ENCODE measurements at places on chromosomes 3 and 15.

GRCh38 chr3:95434491-95434890, 1371.6 kb downstream of the NSUN3 start:
- H3K4me3 ChIP-seq: no peak overlapping the region
- H3K36me3 ChIP-seq: no peaks in the 10 kb centered on the region
- H3K27me3 ChIP-seq: no peaks in the 10 kb centered on the region
- H3K27ac ChIP-seq: no peak overlapping the region
- no peak for ATAC-seq

DNA sequence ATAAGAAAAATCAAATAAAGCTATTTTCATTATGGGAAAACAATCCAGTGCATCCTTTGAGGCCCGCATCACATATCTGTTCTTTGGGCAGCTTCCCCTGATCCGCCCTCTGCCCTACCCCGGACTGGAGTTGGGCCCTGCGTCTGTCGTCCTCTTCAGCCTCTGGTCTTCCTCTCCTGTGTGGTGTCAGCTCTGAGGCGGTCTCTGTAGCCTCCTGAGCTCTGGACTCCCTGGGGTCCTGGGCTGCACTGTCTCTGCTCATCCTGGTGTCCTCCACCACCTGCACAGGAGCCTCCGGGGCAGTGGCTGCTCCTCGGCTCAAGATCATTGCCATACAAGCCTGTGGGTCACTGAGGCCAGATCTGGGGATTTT, 7.4 kb upstream of the SNX22 start:
- peaks cover 48% of the 10 kb centered on the region for H3K4me1 ChIP-seq
- H3K36me3 ChIP-seq: peaks cover 22% of the 10 kb centered on the region
- ATAC-seq: no peak
- peak overlapping the region; percentile 63 for H3K4me3 ChIP-seq

DNA sequence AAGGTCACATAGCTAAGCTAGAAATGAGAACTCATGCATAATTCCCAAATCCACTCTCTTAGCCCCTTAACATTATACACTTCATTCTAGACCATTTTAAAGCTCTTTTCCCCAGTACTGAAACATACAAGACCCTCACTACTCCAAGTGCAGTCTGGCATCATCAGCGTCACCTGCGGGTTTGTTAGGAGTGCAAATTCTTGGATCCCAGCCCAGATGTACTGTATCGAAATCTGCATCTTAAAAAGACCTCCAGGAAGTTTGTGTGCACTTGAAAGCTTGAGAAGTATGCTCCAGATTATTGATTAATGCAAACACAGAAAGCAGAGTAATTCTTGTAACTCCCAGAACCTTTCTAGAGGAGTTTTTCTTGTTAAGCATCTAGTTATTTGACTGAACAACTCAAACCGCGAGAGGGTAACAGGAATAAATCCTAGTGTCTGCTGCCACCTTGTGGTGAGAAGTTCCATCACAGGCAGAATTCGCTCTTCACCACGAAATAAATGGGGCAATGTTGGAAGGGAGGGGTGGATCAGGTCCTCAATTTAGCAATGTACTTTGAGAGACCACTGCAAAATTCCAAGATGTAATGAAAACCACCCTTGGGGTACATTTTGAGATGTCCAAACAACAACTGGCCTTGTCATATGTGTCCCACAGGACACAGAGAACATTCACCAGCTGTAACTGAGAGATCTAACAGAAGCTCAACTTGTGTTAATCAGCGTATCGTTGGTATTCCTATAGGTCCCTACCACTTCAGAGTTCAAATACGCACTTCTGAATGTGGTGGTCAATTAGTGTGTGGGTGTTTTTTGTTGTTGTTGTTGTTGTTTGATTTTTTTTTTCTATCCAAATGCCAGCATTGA, 583 bp upstream of the C3orf49 start:
- H3K36me3 ChIP-seq: peaks cover 5% of the 10 kb centered on the region
- H3K27me3 ChIP-seq: no peaks in the 10 kb centered on the region
- no peak overlapping the region for H3K27ac ChIP-seq
- no peak overlapping the region for H3K4me3 ChIP-seq

GRCh38 chr3:190644766-190645165, 130.9 kb downstream of the IL1RAP start:
- no peak overlapping the region for H3K4me3 ChIP-seq
- H3K4me1 ChIP-seq: no peaks in the 10 kb centered on the region
- H3K27ac ChIP-seq: no peak overlapping the region
- ATAC-seq: no peak

- no peak for ATAC-seq
- H3K4me3 ChIP-seq: no peak overlapping the region
- peaks cover 4% of the 10 kb centered on the region for H3K4me1 ChIP-seq
- H3K36me3 ChIP-seq: peaks cover 17% of the 10 kb centered on the region
- H3K27me3 ChIP-seq: no peaks in the 10 kb centered on the region
Measured at GRCh38 chr3:100316641-100317069, 17.9 kb upstream of the NIT2 start.

DNA sequence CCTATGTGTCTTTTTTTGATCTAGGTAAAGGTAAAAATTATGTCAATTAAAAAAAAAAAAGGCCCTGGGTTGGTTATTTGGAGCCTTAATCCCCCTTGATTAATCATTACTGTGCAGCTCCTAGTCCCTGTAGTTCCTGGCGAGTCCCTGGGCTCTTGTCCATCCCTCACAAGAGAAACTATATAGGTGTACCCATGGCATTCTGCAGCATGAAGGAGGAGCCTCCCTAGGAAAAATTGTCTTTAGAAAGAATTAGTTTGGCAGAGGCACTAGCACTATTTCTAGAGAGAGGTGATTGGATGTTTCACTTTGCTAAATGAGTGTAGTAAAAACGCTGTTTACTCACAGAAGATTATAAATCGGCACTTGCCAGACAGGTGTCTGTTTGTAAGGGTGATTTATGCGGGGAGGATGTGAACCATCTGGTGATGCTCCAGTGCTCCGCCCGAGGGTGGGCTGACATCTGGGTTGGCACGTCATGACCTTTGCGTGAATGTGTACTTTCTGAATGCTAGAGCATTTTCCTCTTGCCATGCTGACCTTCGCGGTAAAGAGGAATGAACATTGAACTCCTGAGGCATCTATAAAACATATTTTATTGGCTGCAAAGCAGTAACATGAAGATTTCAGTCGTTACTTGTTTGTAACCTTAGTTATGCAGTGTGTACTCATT, 12.6 kb downstream of the PLCL2 start:
- peak overlapping the region; percentile 74 for H3K4me3 ChIP-seq
- peak; percentile 96 for ATAC-seq
- H3K4me1 ChIP-seq: peaks cover 78% of the 10 kb centered on the region
- no peaks in the 10 kb centered on the region for H3K27me3 ChIP-seq

- no peak overlapping the region for H3K27ac ChIP-seq
- no peaks in the 10 kb centered on the region for H3K4me1 ChIP-seq
- no peak overlapping the region for H3K4me3 ChIP-seq
- H3K36me3 ChIP-seq: no peaks in the 10 kb centered on the region
Measured at GRCh38 chr15:73065114-73065513, 12.9 kb downstream of the NEO1 start.

DNA sequence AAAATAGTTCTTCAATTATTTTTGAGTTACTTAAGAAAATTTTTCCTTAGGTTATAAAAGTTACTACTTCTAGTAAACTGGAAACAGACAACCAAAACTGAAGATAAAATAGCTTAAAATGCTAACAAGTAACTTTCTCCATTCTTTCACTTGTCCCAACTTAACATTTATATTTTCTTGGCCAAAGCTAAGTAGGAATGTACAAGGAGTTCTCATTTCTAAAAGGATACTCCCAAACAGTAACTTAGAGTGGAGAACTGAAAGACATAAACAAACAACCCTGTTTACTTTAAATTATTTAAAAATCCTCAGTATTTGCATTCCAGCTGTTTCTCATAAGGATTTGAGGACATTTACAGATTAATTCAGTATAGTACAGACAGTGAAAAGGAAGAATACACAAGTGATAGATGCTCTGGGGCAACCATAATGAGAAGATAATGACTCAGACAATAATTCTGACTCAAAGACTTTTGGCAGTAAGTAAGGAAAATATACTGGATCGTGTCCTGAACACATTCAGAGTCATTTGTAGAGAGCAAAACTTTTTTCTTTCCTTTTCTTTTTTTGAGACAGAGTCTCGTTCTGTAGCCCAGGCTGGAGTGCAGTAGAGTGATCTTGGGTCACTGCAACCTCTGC, 29.2 kb upstream of the ANXA2 start:
- H3K27ac ChIP-seq: no peak overlapping the region
- ATAC-seq: no peak
- H3K36me3 ChIP-seq: peaks cover 29% of the 10 kb centered on the region
- peaks cover 7% of the 10 kb centered on the region for H3K4me1 ChIP-seq
- no peaks in the 10 kb centered on the region for H3K27me3 ChIP-seq
- H3K4me3 ChIP-seq: no peak overlapping the region

DNA sequence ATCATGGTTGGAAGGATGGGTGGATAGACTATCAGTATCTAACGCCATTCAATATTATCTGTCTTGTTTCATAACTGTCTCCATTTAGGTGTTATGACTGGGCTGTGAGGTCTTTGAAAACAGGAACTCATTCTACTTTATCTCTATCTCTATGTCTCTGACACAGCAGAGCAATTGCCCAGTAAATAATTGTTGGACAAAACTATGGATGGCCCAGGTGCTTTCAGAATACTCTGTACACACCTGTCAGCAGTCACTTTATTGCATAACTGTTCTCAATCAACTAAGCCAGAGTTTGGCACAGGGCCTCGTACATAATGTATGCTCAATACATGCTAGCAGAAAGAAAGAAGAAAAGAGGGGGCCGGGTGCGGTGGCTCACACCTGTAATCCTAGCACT, 210.3 kb downstream of the OPA1 start:
- no peak overlapping the region for H3K27ac ChIP-seq
- H3K4me1 ChIP-seq: no peaks in the 10 kb centered on the region
- ATAC-seq: no peak
- H3K27me3 ChIP-seq: no peaks in the 10 kb centered on the region
- H3K36me3 ChIP-seq: no peaks in the 10 kb centered on the region

- H3K36me3 ChIP-seq: no peaks in the 10 kb centered on the region
- no peak overlapping the region for H3K27ac ChIP-seq
- no peak overlapping the region for H3K4me3 ChIP-seq
- peak; percentile 68 for ATAC-seq
- peaks cover 43% of the 10 kb centered on the region for H3K27me3 ChIP-seq
Measured at GRCh38 chr3:3015185-3016089, 94.7 kb downstream of the IL5RA start.

GRCh38 chr15:97849183-97849582, 111.3 kb upstream of the ARRDC4 start:
- no peak for ATAC-seq
- no peaks in the 10 kb centered on the region for H3K4me1 ChIP-seq
- no peak overlapping the region for H3K4me3 ChIP-seq
- H3K27ac ChIP-seq: no peak overlapping the region
- no peaks in the 10 kb centered on the region for H3K36me3 ChIP-seq

DNA sequence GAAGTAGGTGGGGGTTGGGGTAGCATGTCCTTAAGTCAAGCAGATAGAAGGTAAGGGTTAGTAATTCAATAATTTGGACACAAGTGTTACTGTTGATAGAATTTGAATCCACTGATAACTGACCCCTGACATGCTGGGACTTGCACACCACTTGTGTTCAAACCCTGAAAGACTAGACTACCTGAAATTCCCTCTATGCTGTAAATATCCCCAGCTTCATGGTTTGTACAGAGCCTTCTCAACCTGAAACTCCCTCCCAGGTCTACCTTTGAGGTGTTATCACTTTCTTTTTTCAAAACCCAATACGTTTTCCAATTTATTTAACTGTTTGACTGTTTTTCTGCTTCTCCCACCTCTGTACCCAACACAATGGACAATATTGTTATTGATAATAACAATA, 459.6 kb downstream of the NLGN1 start:
- H3K4me3 ChIP-seq: no peak overlapping the region
- ATAC-seq: no peak
- H3K27me3 ChIP-seq: no peaks in the 10 kb centered on the region
- no peaks in the 10 kb centered on the region for H3K4me1 ChIP-seq

- H3K4me3 ChIP-seq: no peak overlapping the region
- no peaks in the 10 kb centered on the region for H3K27me3 ChIP-seq
- H3K27ac ChIP-seq: no peak overlapping the region
- no peaks in the 10 kb centered on the region for H3K4me1 ChIP-seq
Measured at GRCh38 chr3:164460851-164461250, 617.4 kb downstream of the SI start.
